T-helper 1 cell treated with Interleukin-12 subunit alpha and Interleukin-12 subunit beta and Interleukin-4 antibody, amounts not matched to agents 30 ng/mL and 1 ng/mL, for 36 hours (primary cell): ENCODE measurements at places on chromosomes 2 and 18. TPM values are rescaled to one million over a fixed set of nuclear protein-coding genes. Genes with fewer than 3 reads are reported as not detected.

Gene STPG4
- 0.22 TPM in 1 of 2 replicates, not detected in the other for total RNA-seq

Gene ARHGAP25
- 153 and 156 TPM in 2 replicates for total RNA-seq

Gene GMPPA
- total RNA-seq = 54.0 and 55.0 TPM in 2 replicates

Gene ALLC
- total RNA-seq = not detected in 2 replicates

Gene NEU2
- total RNA-seq = not detected in 2 replicates

Gene MDH1
- 172 and 175 TPM in 2 replicates for total RNA-seq

Gene ABCG5
- not detected in 2 replicates for total RNA-seq

Gene REG3A
- total RNA-seq = not detected in 2 replicates

Gene RBFA
- total RNA-seq = 20.8 and 20.9 TPM in 2 replicates

Gene ABHD1
- total RNA-seq = 0.24 and 0.54 TPM in 2 replicates

Gene E2F6
- total RNA-seq = 12.0 and 12.2 TPM in 2 replicates

Gene IL36RN
- not detected in 2 replicates for total RNA-seq
